ENCODE measurements at places on chromosomes 5 and 9. TPM values are rescaled to one million over a fixed set of nuclear protein-coding genes. Genes with fewer than 3 reads are reported as not detected.

URM1 gene
- 40.7 TPM for total RNA-seq

SPOUT1 gene
- 12.4 TPM for total RNA-seq

SERF1A gene
- total RNA-seq, result 1.7 TPM

SNAPC4 gene
- total RNA-seq, result 6.5 TPM

CDH10 gene
- under 0.01 TPM for total RNA-seq

ADAMTSL2 gene
- 0.79 TPM for total RNA-seq

ELOVL7 gene
- total RNA-seq, result under 0.01 TPM

IFNA8 gene
- not detected for total RNA-seq

PAEP gene
- not detected for total RNA-seq

PDCD1LG2 gene
- 13.0 TPM for total RNA-seq

ORM2 gene
- total RNA-seq, result not detected

ESM1 gene
- total RNA-seq, result 406 TPM

RLN1 gene
- not detected for total RNA-seq

SLC4A9 gene
- not detected for total RNA-seq

GPX3 gene
- 21.5 TPM for total RNA-seq

LPAR1 gene
- 39.8 TPM for total RNA-seq
